ENCODE measurements at places on chromosomes 7 and 10. TPM values are rescaled to one million over a fixed set of nuclear protein-coding genes. Genes with fewer than 3 reads are reported as not detected.
A peak's percentile ranks its signal among the peaks of the same experiment; 100 is the strongest.

ASB10 gene
- total RNA-seq = not detected

RPEL1 gene
- not detected for total RNA-seq

UBTD1 gene
- 19.9 TPM for total RNA-seq

SFRP4 gene
- 64.3 TPM for total RNA-seq

FFAR4 gene
- total RNA-seq = 2.3 TPM

FLNC gene
- total RNA-seq = 16.2 TPM

ATOH7 gene
- not detected for total RNA-seq

- no peak for DNase-seq
Observed at GRCh38 chr10:8034466-8035005, 20.0 kb upstream of the GATA3 start.

- DNase-seq = peak; percentile 74
Observed at GRCh38 chr10:131452926-131453720, 141.6 kb upstream of the TCERG1L start.

- no peak for DNase-seq
Observed at GRCh38 chr7:78125884-78126283, 327.3 kb downstream of the PHTF2 start.

GRCh38 chr7:20296444-20296843, 34.3 kb upstream of the ITGB8 start:
- no peak for DNase-seq

DNA sequence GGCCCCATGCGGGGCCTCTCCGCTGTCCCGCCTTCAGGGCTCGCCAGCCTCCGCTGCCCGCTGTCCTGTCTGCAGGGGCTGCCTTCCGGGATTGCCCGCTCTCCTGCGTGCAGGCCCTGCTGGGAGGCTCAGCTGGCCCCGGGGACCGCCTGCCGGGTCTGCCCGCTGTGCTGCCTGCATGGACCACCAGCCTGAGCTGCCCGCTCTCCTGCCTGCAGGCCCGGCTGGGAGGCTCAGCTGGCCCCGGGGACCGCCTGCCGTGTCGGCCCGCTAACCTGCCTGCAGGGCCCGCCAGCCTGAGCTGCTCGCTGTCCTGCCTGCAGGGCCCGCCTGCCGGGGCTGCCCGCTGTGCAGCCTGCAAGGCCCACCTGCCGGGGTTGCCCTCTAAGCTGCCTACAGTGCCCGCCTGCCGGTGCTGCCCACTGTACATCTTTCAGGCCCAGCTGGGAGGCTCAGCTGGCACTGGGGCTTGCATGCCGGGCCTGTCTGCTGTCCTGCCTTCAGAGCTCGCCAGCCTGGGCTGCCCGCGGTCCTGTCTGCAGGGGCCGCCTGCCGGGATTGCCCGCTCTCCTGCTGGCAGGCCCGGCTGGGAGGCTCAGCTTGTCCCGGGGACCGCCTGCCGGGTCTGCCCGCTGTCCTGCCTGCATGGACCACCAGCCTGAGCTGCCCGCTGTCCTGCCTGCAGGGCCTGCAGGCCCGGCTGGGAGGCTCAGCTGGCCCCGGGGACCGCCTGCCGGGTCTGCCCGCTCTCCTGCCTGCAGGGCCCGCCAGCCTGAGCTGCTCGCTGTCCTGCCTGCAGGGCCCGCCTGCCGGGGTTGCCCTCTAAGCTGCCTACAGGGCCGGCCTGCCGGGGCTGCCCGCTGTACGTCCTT, 165.1 kb downstream of the GLRX3 start:
- DNase-seq = no peak

DNA sequence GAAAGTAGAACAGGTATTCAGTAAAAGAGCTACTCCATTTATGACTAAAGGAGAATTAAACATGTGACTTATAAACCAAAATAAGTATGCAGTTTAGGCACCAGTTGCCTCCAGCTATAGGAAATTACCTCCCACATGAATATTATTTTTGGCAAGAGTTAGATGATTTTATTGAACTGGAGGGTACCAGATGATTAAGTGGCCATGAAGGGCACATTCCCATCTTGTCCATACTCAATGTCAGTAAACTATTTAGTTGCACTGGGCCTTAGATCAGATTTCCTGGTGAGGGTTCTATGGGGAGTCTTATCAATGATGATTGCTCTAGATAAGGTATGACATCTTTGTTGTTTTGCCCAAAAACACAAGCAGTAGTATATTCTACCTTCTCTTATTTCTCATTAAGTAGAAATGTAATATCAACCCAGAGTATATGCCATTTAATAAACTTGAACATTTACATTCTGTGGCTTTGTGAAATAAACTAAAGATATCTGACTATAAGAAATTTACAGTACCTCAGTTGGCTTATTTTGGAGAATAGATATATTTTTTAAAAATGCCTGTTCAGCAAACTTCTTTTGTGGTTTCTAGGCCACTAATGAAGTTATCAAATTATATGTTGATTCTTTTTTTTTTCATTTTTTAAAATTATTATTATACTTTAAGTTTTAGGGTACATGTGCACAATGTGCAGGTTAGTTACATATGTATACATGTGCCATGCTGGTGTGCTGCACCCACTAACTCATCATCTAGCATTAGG, 145.3 kb downstream of the SEMA3A start:
- DNase-seq = no peak

DNA sequence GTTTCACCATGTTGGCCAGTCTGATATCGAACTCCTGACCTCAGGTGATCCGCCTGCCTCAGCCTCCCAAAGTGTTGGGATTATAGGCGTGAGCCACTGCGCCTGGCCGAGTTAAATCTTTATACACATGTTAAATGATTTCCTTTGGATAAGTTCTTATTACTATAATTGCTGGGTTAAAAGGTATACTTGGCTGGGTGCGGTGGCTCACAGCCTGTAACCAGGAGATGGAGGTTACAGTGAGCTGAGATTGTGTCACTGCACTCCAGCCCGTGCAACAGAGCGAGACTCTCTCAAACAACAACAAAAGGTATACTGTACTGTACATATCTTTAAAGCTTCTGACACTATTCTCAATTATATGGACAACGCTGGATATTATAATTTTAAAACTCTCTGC, 53.2 kb upstream of the CDK13 start:
- DNase-seq = no peak

DNA sequence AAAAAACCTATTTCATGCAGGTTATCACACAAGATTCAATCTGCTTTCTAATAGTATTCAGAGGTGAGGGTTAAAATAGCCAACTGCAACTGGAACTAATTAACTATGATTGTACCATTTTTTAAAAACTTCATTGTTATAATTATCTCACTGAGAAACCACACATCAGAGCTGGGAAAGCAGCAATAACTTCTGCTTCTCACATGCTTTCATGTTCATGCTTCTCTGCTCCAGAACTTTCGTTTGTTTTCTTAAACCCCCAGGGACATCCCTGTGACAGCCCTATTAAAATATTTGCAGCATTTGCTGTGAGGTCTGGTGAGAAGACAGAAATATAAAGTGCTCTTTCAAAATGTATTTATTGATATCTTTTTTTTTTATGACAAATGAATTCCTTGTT, 389.0 kb upstream of the SORCS1 start:
- no peak for DNase-seq

- no peak for DNase-seq
Observed at GRCh38 chr10:635088-635861, 54.2 kb downstream of the DIP2C start.

- DNase-seq = peak; percentile 89
Observed at GRCh38 chr7:65269150-65269856, 104.4 kb upstream of the ZNF92 start.

DNA sequence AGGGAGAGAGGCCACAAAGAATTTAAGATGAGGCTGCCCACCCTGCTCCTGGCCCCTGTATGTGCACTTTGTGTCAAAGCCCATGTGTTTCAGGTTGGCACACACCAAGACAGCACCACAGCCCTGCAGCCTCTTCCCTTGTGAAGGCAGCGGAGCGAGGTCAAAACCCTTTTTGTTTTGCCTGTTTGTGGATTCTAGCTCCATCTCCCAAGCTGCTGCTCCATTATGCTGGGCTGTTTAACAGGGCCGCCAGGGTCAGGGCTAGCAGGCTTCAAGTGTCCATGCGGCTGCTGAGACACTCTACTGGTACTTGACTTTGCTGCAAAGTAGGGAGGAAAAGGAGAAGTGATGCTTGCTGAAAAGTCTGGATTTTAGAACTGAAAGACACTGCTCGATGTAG, 142.3 kb upstream of the EFCAB10 start:
- DNase-seq = no peak

GRCh38 chr7:129202058-129202777, 13.8 kb downstream of the SMO start:
- no peak for DNase-seq

DNA sequence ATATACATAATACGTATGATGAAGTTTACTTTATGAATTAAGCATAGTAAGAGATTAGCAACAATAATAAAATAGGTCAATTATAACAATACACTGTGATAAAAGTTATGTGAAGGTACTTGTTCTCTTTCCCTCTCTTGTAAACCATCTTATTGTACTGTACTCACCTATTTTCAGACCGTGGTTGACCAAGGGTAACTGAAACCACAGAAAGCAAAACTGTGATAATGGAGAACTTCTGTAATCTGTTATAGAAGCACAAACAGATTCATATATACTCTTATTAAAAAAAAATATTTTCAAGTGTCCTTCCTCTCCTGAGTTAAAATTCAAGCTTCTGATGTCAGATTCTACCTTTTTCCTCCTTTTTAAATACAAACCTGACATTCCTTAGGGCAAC, 1247.8 kb upstream of the SORCS1 start:
- DNase-seq = no peak

DNA sequence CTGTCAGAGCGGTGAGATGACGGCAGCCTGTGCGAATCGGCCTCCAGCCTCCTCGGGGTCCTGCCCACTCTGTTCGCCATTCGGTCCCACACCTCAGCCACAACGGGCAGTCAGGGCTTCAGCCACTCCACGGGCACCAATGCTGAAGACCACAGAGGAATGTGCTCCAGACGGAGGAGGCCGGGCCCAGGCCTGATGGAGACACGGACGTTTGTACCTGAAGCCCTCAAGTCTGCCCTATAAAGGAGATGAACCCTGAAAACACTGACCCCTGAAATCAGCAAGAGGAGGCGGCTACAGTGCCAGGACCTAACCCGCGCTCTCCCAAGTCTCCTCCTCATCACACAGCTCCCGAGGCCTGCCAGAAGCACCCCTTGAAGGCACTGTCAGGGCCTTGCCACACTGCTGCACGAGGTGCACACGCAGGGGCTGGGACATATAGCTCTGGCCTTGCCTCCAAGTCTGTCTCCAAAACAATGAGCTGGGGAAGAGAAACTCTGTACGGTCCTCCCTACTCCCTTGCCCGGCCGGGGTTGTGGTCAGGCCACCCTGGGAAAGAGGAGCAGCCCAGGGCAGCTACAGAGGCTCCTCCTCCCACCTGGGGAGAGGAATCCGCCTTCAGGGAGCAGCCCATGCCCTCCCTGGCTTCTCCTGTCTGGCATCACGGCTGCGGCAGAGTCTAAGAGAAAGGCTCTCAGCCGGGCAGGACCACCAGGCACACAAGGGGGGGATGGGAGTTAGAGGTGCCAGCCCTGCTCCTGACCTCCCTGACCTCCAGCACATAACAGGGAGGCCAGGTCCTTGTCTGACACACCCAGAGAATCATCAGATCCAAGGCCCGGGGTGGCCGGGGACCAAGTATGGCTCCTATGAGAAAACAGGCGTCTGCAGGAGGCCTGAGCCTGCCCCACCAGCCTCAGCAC, 310.1 kb downstream of the PTPRN2 start:
- peak; percentile 82 for DNase-seq

- DNase-seq = no peak
Observed at GRCh38 chr10:29084681-29085307, 204.1 kb upstream of the LYZL1 start.

GRCh38 chr7:71828361-71828760, 583.8 kb downstream of the CALN1 start:
- DNase-seq = no peak

DNA sequence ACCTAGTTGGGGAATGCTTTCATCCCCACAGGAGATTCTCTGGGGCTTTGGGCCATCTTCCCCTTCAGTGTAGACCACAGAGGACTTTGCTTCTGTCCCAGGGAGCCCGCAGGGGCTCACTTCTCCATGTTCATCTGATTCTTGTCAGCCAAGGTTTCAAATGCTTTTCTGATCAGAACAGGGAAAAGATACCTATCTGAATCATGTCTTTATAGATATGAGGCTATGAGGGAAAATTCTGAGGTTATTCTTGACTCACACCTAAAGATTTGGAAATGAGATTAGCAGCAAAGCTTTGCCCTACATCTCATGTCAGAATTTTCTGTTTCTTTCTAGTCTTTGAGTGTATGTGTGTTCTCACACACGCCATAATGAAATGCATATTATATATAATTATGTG, 53.3 kb downstream of the FIGNL1 start:
- DNase-seq = no peak

- DNase-seq = no peak
Observed at GRCh38 chr10:73734028-73734720, 10.0 kb upstream of the SEC24C start.

DNA sequence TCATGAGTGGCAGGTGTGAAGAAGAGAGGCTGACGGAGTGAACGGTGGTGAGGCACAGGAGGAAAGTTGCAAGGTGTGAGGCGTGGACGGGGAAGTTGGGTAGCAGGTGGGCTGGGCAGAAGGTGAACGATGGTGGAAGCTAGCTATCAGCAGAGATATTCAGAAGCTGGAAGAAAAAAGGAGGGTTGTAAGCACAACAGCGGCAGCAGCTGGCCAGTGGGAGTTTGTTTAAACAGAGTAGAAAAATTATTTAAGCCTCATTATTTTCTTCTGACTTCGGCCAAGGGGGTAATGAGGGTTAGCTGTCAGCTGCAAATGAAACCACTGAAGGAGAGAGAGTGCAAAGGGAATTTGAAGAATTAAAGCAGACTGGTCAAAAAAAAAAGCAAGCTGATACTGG, 62.1 kb upstream of the PRKAR2B start:
- DNase-seq = no peak

DNA sequence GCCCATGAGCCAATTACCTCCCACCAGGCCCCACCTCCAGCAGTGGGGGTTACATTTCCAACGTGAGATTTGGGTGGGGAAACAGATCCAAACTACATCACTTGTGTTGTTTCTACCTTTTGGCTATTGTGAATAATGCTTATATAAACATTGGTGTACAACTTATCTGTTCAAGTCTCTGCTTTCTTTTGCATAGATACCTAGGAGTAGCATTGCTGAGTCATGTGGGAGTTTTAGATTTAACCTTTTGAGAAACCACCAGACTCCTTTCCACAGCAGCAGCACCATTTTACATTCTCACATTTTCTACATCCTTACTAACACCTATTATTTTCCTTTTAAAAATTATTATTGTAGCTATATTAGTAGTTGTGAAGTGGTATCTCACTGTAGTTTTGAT, 14.4 kb upstream of the FRA10AC1 start:
- DNase-seq = no peak

- DNase-seq = no peak
Observed at GRCh38 chr10:23046027-23046426, 49.4 kb upstream of the MSRB2 start.
